Stimulated activated CD8-positive, alpha-beta memory T cell treated with anti-CD3 and anti-CD28 coated beads, Interleukin-4, amount 100 ng/mL, for 24 hours (primary cell): ENCODE measurements at places on chromosomes 11 and 22.

- no peak for DNase-seq
Measured at GRCh38 chr11:24206030-24206429, 290.8 kb upstream of the LUZP2 start.

DNA sequence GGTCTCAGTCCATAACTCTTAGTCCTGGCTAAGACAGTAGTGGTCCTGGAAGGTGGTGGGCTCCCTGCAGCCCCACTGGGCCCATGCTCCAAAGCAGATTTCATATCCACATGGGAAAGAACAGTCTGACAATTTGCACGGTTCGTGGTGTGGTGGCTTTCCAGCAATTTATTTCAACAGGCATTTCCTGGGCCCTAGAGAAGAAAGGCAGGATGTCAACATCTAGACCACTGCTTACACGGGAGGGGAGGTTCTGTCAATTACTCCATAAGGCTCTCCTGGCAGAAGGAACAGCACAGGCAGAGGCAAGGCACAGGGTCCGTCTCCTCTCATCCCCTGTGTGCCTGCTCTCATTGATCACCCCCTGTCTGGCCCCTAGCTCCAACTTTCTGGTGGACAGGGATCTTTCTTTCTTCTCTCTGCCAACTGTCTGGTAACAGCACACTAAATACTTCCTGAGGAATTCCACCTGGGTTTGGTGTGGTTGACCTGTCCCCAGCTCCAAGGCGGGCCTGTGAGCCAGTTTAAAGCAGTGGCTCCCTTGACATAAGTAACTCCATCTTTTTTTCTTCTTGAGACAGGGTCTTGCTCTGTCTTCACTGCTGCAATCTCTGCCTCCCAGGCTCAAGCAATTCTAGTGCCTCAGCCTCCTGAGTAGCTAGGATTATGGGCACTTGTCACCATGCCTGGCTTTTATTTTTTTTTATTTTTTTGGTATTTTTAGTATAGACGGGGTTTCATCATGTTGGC is 5.1 kb upstream of the A4GALT start:
- no peak for DNase-seq

GRCh38 chr11:75425422-75425821 is 7.6 kb downstream of the KLHL35 start:
- DNase-seq = no peak

DNA sequence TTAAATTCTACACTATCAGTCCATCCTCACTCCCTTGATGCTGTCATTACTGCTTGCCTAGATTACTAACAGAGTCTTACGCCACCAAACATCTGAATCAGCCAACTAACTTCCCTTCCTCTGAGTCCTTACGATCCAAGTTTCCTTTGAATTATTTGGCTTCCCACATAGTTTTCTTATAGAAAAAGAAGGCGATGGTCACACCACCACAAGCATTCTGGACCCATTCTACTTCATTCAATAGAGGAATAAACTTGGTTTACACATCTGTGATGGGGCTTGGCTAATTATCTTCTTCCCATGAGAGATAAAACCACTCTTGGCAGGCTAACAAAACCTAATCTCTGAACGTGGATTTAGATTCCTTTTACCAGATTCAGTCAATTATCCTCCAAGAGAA is 35.0 kb downstream of the INTS4 start:
- no peak for DNase-seq

DNA sequence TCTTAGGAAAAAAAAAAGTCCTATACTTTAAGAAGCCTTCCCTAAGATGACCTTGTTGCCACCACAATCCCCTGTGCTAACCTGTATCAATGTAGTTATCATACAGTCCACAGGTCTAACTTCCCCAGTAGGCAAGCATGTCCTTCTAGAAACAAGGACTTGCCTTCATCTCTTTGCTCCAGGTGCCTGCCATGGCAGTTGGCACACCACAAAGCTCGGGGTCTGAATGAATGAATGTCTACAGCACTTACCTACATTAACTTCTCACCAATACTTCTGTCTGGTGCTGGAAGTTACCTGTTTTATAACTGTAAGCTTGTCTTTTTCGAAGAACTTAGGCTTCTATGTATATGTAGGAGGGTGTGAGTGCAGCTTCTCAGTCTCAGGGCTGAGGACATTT is 23.4 kb downstream of the CLPB start:
- DNase-seq = no peak

GRCh38 chr22:19703869-19704268 is 10.4 kb upstream of the SEPTIN5 start:
- no peak for DNase-seq

DNA sequence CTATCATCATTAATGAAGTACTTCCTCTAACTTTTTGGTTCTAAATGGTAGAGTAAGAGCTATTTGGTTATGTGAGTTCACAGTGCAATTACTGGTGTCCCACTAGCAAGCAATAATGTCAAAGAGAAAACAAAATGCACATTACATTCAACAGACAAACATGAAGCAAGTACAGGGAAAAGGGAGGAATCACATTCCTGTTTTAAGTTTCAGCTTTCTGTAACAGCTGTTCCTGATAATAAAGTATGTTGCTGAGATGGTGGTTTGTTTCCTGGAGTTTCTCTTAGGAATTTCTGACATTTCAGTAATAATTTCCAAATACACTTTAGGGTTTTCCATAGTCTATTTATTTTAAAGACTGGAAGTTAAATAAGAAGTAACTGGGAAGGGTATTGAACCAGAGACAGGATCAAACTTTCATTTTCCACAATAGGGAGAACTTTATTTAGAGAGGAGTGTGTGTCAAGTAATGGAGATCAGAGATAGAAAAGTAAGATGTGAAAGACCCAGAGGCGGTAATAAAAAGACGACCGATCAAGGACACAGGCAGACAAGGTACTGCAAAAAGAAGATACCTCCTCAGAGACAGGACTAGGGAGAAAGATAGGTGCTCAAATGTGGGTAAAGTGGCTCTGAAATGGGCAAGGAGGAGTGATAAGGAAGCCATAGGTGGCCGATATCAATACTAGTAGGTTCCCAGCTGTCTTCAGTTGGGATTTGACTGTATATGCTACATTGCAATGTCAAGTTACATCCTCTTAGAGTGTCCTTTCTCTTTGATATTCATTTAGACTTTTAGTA is 20.8 kb upstream of the CLNS1A start:
- no peak for DNase-seq

GRCh38 chr11:31720225-31720624 is 90.9 kb downstream of the PAX6 start:
- DNase-seq = no peak

DNA sequence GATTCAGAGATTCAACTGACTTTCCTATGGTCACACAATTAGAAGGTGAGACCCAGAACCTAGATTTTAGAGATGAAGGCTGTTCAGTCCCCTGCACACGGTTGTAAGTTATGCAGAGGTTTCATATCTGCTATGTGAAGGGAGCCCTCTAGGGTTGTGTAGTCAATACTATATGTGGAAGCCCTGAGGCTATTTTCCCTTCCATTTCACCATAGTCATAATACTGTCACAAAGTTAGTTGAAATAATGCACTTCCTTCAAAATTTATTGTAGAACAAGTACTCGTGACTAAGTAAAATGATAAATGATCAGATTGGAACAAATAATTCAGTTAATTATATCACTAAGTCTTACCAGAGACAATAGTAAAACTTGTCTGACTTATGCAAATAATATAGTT is 48.8 kb downstream of the ENDOD1 start:
- DNase-seq = no peak

DNA sequence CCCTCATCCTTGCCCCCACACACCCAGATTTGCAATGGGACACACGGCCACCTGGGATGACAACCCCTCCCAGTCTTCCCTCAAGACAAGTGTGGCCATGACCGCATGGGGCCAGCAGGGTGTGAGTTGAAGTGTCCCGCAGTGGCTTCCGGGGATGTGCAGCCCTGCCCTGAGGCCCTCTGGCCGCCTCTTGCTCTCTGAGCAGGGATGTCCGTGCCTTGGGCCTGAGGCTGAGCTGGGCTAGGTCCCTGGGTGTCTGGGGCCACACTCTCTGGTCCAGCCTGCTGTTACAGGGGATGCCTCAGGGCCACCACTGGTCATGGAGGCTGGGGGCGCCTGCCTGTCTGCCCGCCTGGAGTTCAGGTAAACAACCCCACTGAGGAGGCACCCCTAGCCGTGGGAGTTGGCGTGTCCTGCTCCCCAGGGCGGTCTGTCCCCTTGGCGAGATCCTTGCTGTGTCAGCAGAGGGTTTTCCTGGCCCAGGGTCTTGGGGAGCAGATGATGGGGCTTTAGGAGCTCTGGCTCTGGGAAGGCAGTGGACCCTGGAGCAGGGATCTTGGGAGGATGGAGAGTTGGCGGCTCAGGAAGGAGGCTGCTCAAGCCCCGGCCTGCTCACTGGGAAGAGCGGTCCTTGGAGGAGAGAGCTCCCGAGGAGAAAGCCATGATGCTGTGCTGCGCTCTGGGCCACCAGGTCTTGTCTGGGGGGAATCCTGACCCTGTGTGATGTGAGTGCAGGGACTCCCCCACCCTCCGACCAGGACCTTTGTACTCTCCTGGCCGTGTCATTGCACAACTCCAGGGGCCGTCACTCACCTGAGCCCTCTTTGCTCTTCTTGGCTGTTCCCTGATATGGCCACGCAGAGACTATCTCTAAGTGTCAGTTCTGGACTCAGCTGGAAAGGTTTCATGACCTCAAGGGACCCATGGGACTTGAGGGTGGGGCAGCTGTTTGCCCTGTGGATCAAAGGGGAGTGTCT is 67.9 kb downstream of the KCNQ1 start:
- no peak for DNase-seq

DNA sequence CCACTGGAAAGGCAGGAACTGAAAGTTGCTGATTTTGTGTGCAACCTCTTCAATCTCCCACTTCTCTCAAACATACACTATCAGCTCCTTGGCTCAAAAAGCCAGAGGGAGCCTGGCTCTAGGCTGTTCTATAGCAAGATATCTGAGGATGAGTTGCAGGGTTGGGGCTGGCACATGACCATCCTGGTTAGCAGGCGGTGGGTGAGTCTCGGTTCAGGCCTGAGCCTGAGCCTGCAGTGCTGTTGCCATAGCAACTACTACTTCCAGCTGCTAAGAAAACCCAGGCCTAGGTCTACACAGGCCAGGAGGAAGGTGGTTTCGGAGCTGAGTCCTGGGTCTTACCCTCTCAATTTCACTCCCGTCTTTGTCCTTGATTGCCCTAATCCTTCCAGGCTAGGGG is 39.0 kb downstream of the CWC15 start:
- no peak for DNase-seq

DNA sequence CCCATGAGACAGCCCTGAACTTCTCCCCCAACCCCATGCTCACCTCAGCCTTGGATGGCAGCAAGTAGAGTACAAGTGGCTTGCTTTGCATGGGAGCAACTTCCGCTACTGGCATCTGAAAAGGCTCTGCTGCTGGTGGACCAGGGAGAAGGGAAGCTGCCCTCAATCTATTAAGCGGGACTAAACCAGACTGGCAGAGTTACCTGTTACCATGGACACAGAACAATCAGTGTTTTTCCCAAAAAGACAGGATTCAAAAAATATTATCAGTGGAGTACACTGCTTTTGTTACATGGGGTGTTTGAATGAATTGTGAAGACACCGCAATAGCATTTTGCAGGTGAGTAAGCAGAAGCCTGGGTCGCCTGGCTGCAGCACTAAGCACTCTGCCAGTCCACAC is 631.4 kb upstream of the B3GAT1 start:
- no peak for DNase-seq

DNA sequence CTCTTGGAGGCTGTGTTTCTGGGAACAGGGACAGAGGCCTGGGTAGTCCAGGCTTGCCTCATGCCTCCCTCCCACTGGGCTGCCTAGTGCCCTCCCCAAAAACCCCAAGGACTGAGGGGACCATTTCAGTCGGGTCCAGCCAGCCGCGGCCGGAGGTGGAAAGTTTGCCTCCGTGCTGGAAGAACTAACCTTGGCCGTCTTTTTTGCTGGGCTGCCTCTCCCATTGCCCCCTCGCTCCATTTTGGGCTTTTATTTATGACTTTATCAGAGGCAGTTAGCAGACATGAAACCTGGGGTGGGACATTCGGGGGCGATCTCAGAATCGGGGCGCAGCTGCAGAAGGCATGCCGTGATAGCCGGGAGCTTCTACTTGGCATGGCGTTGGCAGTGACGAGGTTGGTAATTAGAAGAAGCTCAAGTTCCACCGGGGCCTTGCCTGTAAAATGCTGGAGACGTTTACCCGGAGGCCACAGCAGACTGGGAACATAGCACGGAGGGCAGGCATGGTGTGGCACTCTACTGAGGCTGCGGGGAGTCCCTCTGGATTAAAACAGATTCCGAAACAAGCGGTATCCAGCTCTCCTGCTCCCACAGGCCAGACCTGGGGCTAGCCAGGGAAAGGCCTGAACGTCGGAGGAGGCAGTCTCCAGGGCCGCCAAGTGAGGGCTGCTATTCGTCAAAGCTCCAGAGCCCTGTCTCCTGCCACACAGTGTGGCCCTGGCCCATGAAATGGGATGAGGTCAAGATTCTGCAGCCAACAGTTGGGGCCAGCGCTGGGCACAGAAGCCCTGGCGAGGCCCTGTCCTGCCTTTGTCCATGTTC is 76.4 kb upstream of the PPARA start:
- DNase-seq = no peak

DNA sequence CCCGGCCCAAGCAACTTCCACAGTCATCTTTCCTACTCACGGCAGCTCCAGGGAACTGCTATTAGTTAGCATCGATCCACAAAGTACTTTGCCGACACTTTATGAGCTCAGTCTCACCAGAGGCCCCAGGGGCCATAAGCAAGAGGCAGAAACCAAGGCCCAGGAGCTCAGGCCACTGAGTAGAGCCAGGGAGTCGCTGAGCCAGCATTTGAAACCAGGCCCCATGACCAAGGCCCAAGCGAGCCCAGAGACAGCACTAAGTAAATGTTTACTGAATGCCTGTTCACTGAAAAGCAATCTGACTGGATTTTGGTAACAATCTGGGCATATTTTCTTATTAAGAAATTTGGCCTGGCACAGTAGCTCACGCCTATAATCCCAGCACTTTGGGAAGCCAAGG is 43.3 kb downstream of the ARRB1 start:
- no peak for DNase-seq

DNA sequence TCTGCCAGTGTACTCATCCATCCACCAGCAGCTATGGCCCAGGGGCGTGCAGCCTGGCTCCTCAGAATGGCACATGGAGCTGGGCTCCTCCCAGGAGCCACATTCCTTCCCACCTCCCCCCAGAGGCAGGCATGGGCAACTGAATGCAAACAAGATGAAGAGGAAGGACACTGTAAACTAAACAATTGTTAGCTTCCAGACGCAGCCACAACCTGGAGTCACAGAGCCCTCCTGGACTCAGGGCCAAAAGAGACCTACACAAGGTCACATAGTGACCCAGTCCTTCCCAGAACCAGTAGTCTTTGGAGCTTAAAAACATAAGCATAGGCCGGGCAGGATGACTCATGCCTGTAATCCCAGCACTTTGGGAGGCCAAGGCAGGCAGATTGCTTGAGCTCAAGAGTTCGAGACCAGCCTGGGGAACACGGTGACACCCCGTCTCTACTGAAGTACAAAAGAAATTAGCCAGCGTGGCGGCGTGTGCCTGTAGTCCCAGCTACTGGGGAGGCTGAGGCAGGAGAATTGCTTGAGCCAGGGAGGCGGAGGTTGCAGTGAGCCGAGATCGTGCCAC is 30.7 kb upstream of the CLDN5 start:
- no peak for DNase-seq

- no peak for DNase-seq
Measured at GRCh38 chr11:79413268-79413667, 27.6 kb downstream of the TENM4 start.
